ENCODE measurements at places on chromosomes 6 and 20. TPM values are rescaled to one million over a fixed set of nuclear protein-coding genes. Genes with fewer than 3 reads are reported as not detected.

- no peak for DNase-seq
Measured at GRCh38 chr20:17273717-17274116, 46.9 kb downstream of the PCSK2 start.

GRCh38 chr6:20292905-20293304 is 80.6 kb upstream of the MBOAT1 start:
- DNase-seq = no peak

DNA sequence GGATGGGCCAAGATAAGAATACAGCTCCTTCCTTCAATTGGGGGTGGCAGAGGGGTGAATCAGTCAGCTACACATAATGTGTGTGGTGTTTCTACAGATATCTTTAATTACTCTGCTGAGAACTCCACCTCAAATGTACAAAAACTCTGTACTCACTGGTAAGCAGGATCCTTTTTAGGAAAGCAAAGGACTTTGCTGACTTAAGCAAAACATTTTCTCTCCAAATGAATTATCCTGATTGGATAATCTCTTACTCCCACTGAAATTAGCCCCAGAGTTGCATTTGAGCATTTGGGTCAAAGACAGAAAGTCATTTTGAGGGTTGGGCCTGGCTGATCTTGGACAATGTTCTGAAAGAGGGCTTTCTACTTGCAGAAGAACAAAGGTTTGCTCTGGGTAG is 13.4 kb downstream of the HLA-G start:
- no peak for DNase-seq

DNA sequence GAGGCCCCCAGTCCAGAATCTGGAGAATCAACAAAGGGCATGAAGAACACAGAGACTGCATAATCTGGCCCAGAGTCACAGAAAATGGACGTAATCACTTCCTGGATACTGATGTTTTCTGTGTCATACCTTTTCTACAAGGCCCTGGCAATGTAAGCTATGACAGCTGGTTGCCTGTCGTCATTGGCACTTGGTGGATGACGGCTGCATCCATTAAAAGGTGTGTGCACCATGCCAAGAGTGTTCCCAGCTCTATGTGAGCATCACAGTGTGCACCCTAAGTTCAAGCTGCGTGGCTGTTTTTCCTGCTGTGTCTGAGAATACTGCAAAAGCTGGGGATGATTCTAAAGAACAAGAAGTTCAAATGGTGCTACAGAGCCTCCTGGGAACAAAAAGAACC is 275.2 kb upstream of the CNR1 start:
- DNase-seq = no peak

- no peak for DNase-seq
Measured at GRCh38 chr6:408599-409102, 17.1 kb downstream of the IRF4 start.

- DNase-seq = no peak
Measured at GRCh38 chr6:12956991-12957320, 240.4 kb downstream of the PHACTR1 start.

GRCh38 chr6:156392648-156393047 is 384.5 kb upstream of the ARID1B start:
- no peak for DNase-seq

GRCh38 chr6:152146385-152146784 is 338.9 kb downstream of the ESR1 start:
- no peak for DNase-seq

- no peak for DNase-seq
Measured at GRCh38 chr20:40769677-40770285, 80.7 kb upstream of the MAFB start.

DNA sequence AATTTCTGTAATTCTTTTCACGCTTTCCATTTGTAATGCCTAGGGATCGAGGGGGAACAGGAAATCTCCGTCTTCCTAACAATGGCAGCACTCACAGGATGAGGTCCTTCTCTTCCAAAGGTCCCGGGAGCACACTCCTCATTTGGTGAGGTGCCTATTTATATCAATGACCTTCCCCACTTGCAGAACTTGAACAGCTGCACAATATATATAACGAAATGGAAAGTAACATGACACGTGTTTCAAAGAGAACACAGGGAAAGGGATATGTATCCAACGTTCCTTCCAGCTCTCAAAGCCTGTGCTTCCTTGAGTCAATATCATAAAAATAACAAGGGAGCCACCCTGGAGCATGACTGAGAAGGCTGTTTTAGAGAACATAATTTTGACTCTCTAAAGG is 78.6 kb upstream of the RBM24 start:
- DNase-seq = no peak

- DNase-seq = no peak
Measured at GRCh38 chr20:58923117-58923712, 57.8 kb upstream of the NELFCD start.

DNA sequence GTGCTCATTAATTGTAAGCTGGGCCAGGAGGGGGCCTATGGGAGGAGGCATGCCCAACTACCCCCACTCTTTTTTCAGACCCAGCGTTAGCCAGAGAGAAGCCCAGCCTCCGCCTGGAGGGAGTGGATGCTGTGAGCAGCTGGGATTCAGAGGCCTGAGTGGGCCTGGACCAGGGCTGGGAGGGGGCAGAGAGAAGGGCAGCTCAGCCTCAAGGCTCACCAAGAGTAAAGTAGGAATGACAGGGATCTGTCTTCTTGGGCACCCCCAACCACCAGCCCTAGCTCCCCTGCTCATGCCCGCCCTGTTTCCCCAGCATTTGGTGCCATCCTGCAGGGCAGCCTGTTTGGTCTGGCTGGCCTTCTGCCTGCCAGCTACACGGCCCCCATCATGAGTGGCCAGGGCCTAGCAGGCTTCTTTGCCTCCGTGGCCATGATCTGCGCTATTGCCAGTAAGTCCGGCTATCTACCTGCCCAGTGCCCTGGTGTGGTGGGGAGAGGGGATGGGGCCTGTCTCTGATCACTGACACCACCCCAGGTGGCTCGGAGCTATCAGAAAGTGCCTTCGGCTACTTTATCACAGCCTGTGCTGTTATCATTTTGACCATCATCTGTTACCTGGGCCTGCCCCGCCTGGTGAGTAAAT is 6.8 kb downstream of the SLC29A1 start:
- no peak for DNase-seq

- no peak for DNase-seq
Measured at GRCh38 chr6:103799971-103800670, 1059.6 kb downstream of the HACE1 start.

DNA sequence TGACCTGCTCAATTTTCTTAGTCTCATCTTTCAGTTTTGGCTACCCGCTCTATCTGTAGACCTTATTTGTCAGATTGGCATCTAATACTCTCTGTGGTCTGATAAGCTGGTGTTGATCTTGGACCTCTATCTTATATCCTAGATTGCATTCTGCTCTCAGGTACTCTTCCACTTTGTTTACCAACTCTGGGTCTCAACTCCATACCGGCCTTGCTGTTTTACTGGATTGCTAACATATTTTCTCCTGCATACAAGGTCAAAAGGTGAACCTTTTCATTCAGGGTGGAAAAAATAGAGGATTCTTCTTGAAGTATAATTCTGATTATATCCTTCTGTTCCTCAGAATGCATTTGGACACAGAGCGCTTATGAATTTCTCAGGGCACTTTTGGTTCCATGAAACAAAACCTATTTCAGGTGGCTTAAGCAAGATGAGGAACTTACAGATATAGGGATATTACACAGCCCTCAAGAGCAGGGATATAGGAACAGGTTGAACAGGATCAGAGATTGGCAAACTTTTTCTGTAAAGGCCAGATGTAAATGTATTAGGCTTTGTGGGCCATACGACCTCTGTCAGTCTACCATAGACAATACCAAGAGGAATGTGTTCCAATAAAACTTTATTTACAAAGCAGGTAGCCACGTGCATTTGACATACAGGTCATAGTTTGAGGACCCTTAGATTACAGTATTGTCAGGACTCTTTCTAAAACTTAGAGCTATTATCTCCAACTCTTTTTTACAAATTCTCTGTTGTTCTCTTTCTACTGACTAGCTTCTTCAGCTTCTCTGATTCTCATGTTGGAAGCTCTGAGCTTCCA is 2.5 kb upstream of the SH3BGRL2 start:
- no peak for DNase-seq

DNA sequence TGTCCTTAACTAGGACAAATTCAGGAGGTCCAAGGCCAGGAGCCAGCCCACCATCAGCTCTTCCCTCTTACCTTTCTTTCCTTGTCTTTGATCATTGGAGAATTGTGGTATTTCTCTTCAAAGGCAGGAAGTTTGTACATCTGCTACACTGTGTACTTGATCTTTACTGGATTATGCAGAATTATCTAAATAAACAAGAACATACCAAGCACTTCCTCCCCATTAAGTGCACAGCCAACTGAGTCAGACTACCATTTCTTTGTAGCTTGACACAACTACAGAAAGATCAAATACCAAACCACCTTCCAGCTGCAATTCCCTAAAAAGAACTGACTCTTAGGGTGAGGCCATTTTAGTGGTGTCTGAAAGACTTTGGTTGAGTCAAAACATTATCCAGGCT is 195.1 kb downstream of the HDGFL1 start:
- no peak for DNase-seq

GRCh38 chr6:105909106-105909505 is 177.0 kb upstream of the PRDM1 start:
- DNase-seq = no peak

- peak; percentile 80 for DNase-seq
Measured at GRCh38 chr20:50126662-50127061, 13.7 kb upstream of the UBE2V1 start.

DNA sequence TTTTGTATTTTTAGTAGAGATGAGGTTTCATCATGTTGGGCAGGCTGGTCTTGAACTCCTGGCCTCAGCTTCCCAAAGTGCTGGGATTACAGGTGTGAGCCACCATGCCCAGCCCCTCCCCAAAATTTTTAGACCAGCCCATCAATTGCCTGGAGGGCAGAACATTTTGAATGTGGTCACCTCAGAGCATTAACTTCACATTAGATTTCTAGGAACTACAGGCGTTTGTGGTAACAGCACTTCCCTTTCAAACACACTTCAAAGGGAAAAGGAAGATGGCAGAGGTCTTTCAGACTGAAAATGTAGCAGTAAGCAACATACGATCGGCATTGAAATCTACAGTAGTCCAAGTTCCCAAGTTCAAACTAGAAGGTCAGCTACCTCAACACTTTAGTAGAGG is 12.3 kb upstream of the SLA2 start:
- no peak for DNase-seq

- no peak for DNase-seq
Measured at GRCh38 chr6:37432590-37432915, 468 bp upstream of the CMTR1 start.

DNA sequence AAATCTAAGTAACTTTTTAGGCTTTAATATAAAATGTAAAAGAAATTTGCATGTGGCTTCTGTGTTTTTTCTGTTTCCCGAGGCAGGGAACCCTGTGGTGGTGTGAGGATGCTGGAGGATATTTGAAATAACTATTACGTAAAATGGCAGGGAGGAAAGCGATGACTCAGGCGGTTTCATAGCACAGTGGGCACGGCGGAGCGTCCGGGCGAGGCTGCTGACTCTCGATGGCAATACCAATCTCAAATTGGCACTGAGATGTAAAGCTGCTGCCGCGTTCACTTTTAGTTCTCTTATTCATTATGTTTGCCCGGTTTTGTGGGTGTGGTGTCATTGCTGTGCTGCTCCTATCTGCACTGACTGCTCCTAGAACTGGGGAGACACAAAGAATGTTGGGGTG is 254.3 kb downstream of the THBS2 start:
- DNase-seq = no peak

DNA sequence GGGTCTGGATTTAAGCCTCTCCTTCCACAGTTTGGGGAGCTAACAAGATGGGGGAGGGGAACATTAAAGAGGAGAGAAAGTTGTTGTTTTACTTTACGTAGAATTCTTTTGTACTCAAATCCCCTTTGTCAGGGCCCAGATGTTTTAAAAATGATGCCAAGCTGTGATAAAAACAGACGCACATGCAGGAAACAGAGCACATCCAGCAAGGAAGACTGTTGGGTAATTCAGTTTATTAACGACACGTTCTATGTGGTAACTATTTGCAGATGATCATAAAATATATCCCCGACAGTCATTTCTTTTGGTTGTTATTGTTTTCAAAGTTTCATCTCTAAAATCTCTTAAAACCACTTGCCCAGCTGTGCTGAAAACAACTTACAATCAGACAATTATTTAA is 307.0 kb upstream of the PRDM1 start:
- no peak for DNase-seq

- DNase-seq = no peak
Measured at GRCh38 chr6:112207131-112207530, 47.2 kb downstream of the LAMA4 start.

DNA sequence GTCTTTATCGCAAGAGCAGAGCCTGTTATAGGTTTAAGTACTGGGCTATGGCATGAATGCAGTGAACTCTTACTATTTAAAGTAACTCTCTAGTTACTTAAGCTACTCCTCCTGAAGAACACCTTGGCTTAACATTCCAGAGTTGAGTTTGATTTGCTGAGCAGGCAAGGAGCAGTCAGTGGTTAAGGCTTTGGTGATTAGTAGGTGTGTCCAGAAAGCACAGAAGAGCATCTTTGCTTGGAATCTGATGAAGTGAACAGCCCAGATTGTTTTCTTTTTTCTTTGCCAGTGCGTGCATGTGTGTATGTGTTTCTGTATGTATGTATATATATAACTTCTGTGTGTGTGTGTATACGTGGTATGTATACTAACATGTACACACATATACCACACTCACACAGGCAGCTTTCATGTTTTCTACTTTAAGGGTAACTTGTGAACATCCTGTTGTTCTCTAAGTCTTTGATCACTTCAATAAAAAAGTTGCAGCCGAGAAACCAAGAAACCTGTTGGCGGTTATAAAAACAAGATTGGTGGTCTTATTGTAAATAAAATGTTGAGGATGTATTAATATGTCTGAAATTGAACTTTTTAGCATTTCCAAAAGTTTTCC is 56.2 kb upstream of the TULP4 start:
- DNase-seq = no peak

- DNase-seq = no peak
Measured at GRCh38 chr6:125213939-125214338, 60.4 kb downstream of the TPD52L1 start.

DNA sequence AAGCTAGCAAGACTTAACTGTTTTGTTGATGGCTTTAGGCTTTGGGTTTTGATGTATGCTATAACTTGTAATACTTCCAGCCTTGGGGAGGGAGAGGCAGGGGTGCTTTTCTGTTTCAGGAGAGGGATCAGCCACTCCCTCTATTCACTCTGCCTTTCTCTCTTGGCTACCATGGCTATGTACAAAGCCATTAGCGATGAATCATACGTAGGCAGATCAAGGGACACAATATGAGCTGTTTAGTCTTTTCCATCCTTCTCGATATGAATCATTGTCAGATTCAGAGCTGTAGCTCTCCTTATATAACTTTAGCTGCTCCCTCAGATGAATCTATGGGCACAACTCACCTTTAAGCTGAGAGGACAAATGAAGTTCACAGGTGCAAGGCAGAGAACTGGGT is 230.6 kb downstream of the TSHZ2 start:
- no peak for DNase-seq

IRF4 gene
- 2.9 TPM for total RNA-seq

BNIP5 gene
- 7.4 TPM for total RNA-seq

BPIFB2 gene
- total RNA-seq = 0.17 TPM

ADGB gene
- not detected for total RNA-seq

PSORS1C1 gene
- 11.0 TPM for total RNA-seq

CNR1 gene
- total RNA-seq = 3.7 TPM

ULBP1 gene
- total RNA-seq = 0.09 TPM

VSX1 gene
- total RNA-seq = not detected

OLIG3 gene
- total RNA-seq = not detected

CCN2 gene
- 315 TPM for total RNA-seq

SEMG1 gene
- total RNA-seq = 1.1 TPM

All from mucosa of gallbladder (tissue), 1 donor.